ENCODE measurements at places on chromosomes 5 and 9.

DNA sequence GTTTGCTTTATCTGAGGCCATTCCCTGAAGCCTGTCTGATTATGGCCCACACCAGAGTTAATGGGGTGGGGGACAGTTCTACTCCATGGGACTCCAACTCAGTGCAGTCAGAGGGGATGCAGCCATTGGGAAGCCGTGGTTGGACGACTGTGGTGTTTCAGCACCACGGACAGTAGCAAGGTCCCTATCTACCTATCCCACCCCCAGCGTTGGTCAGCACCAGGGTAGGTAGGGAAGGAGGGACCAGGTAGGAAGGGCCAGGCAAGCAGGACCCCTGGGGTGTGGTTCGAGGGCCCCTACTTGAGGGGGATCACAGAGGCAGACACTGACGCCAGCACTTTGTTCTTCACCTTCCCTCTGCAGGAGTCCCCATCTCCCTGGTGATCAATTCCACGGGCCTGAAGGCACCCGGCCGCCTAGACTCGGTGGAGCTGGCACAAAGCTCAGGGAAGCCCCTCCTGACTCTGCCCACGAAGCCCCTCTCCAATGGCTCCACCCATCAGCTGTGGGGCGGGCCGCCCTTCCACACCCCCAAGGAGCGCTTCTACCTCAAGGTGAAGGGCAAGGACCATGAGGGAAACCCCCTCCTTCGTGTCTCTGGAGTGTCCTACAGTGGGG lies 33.2 kb downstream of the HMCN2 start:
- peak; percentile 10 for DNase-seq

GRCh38 chr9:127786773-127787104 lies 905 bp downstream of the CDK9 start:
- no peak for DNase-seq

DNA sequence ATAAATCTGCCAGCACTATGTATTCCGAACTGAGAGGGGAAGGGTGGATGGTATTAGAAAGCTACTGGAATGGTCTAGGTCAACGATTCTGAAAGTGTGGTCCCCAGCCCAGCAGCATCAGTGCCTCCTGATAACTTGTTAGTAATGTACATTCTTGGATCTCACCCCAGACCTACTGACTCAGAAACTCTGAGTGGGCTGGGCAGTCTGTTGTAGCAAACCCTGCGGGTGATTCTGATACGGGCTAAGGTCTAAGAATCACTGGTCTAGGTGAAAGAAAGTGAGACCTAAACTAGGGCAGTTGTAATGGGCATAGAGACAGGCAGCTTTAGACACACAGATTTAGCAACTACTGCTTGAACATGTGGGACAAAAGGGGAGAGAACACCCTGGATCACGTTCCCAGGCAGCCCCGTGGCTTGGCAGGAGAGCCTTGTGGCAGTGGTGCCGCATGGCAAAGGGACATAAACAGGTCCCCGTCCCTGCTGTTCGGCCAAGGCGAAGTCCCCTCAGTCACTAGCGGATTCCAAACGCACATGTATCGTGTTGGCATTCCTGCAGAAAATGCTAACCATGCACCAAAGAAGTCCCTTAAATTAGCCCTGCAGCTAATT lies 216.3 kb downstream of the TTLL11 start:
- DNase-seq = peak; percentile 77

DNA sequence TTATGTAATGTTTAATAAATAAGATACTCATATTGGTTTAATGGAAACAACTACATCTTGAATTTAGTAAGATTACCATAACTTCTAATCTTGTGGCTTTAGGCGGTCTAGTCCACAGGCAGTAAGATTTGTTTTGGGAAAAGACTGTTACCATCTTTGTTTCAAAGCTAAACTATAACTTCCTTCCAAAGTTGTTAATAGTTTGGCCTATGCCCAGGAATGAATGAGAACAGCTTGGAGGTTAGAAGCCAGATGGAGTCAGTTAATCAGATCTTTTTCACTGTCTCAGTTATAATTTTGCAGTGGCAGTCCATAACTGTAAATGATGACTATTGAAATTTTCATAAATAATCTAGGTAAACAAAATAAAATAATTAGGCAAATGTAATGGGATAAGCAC lies 241.8 kb upstream of the KLF9 start:
- DNase-seq = no peak

DNA sequence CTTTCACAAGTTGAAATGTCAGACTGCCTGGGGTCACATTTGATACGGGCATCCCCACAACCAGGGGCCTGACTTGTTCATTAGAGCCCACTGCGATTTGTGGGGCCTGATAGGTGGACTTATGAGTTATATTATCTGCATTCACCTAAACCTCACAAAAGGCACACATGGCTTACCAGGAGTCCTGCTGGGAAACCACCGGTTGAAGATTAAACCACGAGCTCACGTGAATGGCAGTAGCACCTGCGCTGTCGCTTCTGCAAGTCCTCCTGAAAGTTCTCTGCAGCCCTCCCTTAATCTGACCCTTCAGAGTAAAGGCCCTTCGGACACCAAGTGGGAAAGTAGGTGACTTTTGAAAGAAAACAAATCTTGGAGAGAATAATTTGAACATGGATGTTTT lies 68.9 kb downstream of the PPIC start:
- no peak for DNase-seq

DNA sequence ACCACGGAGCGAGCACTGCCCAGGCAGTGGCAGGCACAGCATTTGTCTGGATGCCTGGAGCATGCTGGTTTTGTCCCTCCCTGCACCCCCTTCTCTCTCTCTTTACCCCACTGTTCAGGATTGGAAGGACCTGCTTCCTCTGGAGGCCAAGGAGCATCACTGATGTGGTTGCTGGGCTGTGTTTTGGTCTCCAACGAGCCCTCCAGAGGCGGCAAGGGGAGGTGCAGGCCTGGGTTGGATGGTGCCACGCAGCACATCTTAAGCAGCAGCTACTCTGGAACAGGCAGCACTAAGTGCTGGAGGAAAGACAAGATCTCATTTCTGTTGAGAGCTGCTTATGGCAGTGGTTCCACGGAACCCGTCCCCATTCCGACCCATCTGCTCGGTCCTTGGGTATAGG lies 139.6 kb downstream of the CMYA5 start:
- DNase-seq = no peak

DNA sequence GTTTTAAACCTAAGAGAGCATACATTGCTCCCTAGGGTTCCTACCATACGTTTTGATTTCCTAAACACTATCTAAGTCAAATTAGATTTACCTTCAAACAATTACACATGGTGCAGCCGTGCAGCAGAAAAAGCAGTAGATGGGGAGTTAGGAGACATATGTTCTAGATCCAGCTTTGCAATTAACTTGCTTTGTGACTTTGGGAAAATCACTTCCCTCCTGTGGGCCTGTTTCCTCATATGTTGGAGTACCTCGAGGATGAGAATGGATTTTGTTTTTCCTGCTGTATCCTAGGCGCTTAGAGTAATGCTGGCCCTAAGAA lies 711 bp downstream of the MRPL50 start:
- DNase-seq = no peak

- no peak for DNase-seq
Observed at GRCh38 chr5:179244044-179244443, 101.2 kb downstream of the ADAMTS2 start.

GRCh38 chr9:27438522-27438921 lies 85.6 kb upstream of the IFNK start:
- no peak for DNase-seq

- DNase-seq = peak; percentile 78
Observed at GRCh38 chr9:26326563-26326962, 566.0 kb downstream of the CAAP1 start.

GRCh38 chr5:35160486-35161116 lies 69.7 kb downstream of the PRLR start:
- no peak for DNase-seq

GRCh38 chr5:56481428-56482357 lies 248.6 kb upstream of the ANKRD55 start:
- peak; percentile 26 for DNase-seq

DNA sequence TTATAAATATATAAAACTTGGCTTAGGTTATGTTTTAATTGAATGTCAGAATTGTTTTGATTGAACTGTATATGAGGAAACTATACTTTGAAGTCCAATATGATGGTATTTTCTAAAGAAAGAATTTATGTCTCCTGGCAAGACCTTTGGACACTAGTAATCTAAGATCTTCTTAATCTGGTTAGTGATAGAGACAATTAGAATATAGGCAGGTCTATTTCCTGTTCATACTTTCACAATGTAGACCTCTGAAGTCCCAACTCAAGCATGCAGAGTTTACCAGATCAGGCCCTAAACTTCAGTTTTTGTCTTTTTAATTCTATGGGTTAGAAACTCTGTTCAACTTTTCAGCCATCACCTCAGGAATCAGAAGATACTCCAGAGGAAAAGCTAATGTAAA lies 6.9 kb upstream of the TMEM161B start:
- no peak for DNase-seq

GRCh38 chr5:175847503-175847902 lies 23.9 kb upstream of the CPLX2 start:
- no peak for DNase-seq

GRCh38 chr9:17422994-17423680 lies 155.7 kb upstream of the SH3GL2 start:
- no peak for DNase-seq

DNA sequence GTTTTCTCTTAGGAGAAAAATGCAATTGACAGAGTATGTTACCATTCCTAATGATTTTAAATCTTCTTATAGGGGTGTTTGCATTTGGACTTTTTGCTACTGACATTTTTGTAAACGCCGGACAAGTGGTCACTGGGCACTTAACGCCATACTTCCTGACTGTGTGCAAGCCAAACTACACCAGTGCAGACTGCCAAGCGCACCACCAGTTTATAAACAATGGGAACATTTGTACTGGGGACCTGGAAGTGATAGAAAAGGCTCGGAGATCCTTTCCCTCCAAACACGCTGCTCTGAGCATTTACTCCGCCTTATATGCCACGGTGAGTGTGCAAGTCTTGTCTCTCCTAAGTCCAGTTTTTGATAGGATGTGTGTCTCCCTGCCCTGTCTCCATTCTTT lies 75.7 kb downstream of the BAAT start:
- DNase-seq = no peak

GRCh38 chr5:21711866-21712758 lies 1141.0 kb downstream of the CDH12 start:
- peak; percentile 85 for DNase-seq

DNA sequence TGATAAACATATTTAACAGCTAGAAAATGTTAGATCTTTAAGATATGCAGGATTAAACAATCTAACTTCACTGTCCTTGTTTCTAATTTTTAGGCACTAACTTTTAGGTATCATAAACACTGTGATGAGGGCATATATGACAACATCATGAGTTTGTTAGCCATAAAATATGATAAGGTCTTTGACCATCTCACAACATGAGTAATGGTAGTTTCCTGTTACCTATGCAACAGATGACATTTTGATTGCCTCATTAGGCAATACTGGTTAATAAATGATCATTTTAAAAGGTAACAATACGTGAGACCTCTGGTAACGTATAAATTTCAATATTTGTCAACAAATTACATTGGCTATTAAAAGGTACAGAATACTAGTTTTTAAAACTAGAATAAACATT lies 613.5 kb downstream of the PDE4D start:
- DNase-seq = no peak

GRCh38 chr5:140221697-140222223 lies 46.8 kb downstream of the CYSTM1 start:
- peak; percentile 82 for DNase-seq

DNA sequence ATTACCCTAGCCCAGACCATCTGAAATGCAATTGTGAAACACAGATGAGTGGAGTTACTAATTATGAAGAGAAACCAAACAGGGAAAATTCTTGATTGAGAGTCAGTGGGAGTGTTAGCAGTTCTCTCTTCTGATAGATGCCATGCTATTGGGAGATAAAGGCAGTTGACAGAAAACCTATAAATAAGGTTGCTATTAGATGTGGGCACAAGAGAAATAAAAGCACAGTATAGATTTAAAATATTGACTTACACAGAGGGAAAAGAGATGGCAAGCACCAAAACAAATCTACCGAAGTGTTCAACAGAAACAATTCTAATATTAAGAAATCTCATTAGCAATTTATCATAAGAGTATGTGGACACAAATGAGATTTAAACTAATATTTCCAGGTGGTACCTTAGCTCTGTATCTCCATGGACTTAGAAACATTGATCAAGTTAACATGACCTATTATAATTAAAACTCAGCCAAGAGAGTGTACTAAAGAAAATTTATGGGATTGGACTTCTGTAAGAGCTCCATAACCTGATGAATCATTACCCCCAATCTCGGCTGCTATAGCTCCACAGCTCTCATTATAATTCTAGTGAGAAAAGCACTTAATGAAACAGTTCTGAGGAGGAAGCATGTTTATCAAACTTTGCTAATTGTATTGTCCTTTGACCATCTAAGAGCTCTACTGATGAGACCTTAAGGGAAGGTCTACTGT lies 665.0 kb upstream of the RIOK2 start:
- no peak for DNase-seq

- DNase-seq = no peak
Observed at GRCh38 chr5:77230727-77231470, 20.4 kb downstream of the PDE8B start.

- DNase-seq = peak; percentile 74
Observed at GRCh38 chr5:150801117-150801927, 22.8 kb downstream of the SMIM3 start.

DNA sequence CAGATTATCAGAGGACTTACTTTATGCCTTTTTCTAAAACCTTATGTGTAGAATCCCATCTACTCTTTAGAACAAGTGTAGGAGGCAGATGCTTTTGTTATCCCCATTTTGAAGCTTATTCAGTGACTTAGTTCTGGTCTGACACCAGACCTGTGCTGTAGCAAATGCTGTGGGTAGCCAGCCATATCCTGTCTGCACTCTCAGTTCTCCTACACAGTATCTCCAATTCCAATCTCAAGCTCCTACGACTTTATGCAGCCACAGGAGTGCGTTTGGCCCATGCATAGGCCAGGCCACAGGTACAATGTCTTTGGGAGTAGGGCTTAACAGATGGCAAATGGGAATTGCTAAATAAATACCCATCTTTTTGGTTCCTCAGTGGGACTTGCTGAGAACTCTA lies 292.6 kb downstream of the MCTP1 start:
- DNase-seq = no peak
